ENCODE measurements at places on chromosomes 4 and X.
A peak's percentile ranks its signal among the peaks of the same experiment; 100 is the strongest.

DNA sequence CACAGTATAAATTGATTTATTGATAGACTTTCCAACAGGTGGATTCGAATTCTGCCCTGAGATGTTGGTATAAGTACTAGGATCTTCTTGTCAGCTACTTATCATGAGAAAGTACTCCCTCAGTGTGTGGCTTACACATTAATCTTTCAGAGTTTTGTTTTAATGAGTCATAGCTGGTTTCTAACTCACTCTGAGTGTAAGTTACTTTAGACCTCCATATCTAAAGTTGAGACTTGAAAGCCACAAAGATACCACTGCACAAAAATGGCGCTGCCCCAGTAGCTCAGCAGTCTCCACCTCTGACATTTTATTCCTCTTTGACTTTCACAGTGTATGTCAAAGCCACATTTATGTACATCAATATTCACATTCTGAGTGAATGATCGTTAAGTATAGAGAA, 318.5 kb downstream of the ARAP2 start:
- no peak for DNase-seq

DNA sequence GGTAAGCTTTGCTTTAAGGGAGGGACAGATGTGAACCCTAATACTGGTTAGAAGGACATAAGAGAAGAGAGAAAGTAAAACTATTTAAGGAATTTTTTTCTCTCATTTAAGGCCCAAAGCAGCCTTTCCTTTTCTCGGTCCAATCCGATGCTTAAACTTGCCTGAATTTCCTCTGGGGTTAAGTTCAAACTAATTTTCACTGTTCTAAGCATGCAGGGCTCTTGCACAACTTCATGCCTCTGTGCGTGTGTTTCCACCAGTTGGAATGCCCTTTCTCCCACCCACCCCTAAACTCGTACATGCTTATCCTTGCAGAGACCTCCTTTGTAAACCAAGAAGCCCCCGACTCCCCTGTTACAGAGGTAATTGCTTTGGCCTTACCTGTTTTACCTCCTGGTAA, 204.7 kb downstream of the CBR4 start:
- no peak for DNase-seq

GRCh38 chrX:125175991-125176584, 143.6 kb upstream of the TEX13C start:
- no peak for DNase-seq

GRCh38 chrX:153875391-153876111, 10.4 kb downstream of the L1CAM start:
- peak; percentile 20 for DNase-seq

GRCh38 chr4:150970685-150971151, 44.4 kb downstream of the LRBA start:
- DNase-seq = no peak

GRCh38 chrX:133792198-133792953, 193.0 kb downstream of the GPC3 start:
- DNase-seq = peak; percentile 65

DNA sequence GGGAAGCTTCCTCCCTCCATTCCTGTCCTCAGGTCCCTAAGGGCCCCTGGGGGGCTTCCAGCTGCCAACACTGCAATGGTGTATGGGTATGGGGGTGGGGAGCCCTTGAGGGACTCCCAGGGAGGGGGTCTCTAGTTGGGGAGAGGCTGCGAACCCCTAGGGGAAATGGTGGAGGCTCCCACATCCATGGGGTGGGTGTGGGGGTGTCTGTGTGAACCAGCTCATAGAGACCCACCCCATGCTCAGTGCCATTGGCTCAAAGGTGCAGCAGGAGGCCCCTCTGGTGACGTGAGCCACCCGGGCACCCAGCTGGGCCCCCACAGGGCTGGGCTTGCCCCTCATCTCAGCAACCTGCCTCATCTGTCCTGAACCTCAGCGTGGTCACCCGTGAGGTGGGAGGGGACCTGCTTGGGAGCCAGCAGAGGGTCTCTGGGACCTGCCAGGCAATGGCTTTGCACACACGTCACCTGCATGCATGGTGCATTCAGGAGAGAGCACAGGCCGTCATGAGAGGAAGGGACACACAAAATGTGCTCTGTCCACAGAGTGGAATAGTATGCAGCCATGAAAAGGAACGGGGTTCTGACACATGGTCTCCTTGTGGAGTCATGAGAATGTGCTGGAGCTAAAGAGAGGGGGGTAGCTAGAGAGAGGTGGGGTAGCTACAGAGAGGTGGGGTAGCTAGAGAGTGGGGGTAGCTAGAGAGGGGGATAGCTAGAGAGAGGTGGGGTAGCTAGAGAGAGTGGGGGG, 22.7 kb upstream of the PLCXD1 start:
- no peak for DNase-seq

GRCh38 chr4:183248201-183248600, 71.9 kb downstream of the CLDN22 start:
- no peak for DNase-seq

GRCh38 chr4:48792348-48793006, 12.4 kb upstream of the FRYL start:
- DNase-seq = peak; percentile 14

DNA sequence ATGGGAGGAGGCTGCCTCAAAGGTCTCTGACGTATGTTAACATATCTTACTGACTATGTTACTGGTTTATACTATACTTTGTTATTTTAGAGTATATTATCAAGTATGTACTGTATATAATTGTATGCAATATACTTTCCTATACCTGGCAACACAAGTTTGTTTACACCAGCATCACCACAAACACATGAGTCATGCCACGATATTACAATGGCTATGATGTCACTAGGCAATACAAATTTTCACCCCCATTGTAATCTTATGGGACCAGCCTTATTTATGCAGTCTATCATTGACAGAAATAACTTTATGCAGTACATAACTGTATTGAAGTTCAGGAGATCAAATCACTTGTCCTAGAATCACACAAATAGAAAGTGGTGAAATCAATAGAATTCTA, 329.9 kb upstream of the SLC7A11 start:
- DNase-seq = no peak

DNA sequence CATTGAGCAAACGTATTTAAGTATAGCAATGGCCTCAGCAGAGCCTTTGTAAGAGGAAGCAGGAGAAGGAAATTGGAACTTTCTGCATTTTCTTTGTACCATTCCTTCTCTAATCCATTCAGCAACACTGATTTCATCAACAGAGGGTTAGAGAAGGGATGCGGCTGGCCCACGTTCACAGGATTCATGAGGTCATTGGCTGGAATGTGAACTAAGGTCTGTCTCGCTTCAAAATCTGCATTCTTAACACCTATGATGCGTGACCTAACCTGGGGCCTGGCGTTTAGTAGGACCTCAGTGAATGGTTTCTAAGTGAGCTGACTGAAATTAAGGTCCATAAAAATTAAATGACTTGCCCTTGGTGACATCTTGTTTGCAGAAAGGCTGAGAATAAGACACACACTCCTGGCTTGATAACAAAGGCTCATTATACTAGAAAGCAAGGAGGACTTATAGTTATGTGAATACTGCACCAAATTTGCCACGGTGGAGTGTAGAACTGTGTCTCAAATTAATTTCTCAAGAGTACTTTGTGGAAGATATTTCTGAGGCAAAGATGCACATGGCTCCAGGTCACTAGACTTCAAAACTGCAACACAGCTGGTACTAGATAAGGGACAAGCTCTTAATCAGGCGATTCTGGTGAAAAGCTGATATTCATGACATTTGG, 25.4 kb downstream of the FGFBP1 start:
- DNase-seq = peak; percentile 39

GRCh38 chr4:67687636-67688035, 13.3 kb downstream of the UBA6 start:
- DNase-seq = peak; percentile 77

DNA sequence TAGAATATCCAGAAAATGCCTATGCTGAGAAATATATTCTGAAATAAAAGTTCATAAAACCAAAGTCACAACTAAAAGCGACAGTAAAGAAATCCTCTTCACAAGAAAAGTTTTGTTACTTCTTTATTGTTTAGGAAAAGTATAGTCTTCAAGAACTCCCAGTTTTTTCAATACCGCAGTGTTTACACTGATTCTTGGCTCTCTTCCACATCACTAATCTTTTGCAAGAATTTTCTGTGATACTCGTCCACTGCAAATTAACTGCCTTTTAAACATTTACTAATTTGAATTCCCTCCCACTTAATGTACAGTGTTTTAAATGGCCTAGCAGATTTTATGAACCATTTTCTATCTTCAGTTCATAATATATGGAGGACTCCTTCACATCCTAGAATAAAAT, 65.1 kb downstream of the HPGDS start:
- DNase-seq = no peak

- DNase-seq = no peak
These were observed 11.2 kb upstream of the CCNG2 start for GRCh38 chr4:77145842-77146185.

GRCh38 chrX:18426004-18426320, 554 bp downstream of the CDKL5 start:
- no peak for DNase-seq

- DNase-seq = no peak
These were observed 126.0 kb downstream of the FNIP2 start for GRCh38 chr4:158894826-158895225.

DNA sequence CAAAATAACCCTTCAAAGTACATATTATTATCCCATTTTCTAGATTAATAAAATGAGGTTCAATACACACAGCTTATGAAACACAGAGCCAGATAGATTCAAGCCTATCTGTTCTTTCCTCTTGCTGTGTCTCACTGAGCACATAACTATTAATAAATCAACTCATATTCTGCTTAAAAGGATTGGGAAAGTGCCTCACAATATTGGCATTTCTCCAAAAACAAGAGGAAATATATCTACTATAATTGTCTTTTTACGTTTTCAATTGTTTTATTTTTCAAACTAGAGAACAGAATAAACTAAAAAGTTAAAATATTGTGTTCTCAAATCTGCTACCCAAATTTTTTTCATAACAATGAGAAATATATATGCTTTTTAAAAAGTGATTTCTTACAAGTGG, 15.8 kb downstream of the DCHS2 start:
- no peak for DNase-seq

DNA sequence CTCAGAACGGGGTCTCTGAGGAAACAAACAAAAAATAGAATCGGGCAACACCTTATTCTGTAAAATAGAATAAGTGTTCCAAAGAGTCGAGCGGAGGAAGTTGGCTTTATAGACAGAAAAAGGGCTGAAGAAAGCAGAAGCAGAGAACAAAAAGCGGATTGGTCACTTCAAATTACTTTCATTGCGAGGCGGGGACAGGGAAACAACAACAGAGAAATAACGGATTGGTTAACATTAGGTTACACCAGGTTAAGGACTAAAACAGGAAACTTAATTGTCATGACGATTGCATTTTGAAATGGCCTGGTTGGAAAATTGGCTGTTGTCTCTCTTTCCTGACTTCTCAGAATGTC, 433 bp upstream of the COQ2 start:
- peak; percentile 61 for DNase-seq

GRCh38 chr4:123409334-123409733, 12.7 kb downstream of the SPRY1 start:
- DNase-seq = peak; percentile 15

GRCh38 chrX:69144838-69145680, 20.2 kb downstream of the PJA1 start:
- DNase-seq = no peak

DNA sequence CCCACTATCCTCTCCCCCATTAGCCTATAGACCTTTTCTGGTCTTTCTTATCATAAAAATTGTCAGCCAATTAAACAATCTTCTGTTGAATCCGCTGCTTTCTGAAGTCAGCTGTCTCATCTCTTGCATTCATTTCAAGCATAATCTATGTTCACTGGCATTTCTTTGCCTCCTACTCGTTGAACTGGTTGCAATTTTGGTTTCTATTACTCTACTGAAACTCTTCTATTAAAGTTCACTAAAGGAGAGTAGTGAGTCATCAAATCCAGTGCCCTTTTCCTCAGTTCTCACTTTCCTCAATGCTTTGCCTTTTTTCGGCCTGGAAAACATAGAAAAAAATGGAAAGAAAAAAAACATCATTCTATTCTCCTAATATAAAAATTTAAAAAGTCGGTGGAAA, 23.9 kb upstream of the CXCL13 start:
- DNase-seq = peak; percentile 3

- DNase-seq = no peak
These were observed 151.2 kb upstream of the GATB start for GRCh38 chr4:151911970-151912369.

- no peak for DNase-seq
These were observed 82.4 kb upstream of the MYOZ2 start for GRCh38 chr4:119053245-119053644.

- DNase-seq = no peak
These were observed 19.7 kb downstream of the ZFX start for GRCh38 chrX:24169211-24169610.

- DNase-seq = peak; percentile 17
These were observed 7.7 kb downstream of the GPR173 start for GRCh38 chrX:53056292-53056691.

DNA sequence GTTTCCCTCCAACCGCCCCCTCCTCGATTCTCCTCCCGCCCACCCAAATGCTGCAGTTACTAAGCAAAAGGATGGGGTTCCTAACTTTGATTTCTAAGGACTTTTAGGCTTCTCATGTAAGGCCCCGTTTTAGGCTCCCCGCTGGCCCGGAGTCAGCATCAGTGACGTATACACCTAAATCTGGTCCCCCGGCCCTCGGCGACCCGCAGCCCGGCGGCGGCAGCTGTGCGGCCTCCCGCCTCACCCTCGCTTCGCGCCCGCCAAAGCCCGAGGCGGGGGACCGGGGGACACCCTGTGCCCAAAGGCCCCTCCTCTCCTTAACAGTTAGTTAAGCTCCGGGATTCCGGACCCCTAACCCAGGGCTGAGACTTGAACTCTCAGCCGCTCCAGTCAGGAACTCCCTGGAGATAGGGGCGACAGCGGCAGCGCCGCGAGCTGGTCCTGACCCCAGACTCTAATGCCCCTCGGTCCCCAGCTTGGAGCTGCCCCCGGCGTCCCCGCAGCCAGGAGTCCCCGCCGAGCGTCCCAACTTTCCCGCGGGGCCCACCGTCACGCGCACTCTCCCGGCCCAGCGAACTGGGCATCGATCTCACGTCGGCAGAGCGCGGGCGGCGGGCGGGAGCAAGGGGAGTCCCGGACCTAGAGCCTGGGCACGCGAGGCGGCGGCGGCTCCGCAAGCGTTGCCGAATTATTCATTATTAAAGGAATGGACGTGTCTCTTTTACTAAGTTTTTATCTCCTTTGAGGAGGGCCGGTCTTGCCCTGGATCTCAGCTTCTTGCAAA, 1.5 kb upstream of the NR3C2 start:
- DNase-seq = no peak

- no peak for DNase-seq
These were observed 50.8 kb downstream of the SLC2A9 start for GRCh38 chr4:9970399-9971011.

DNA sequence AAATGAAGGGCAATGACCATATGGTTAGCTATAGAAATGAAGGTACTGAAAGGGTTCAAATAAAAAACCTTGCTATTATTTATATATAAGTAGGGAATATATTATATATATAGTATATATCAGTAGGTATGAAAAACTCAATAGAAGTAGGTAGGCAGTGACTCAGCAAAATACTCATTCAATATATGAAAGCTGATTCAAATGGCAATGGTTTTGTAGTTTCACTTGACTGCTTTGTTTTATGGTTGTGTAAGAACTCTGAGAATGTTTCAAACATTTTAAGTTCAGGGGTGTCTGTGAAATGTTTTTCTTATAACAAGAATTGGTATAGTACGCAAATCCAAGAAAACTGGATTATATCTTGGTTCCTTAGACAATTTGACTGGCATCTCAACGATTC, 4.1 kb downstream of the ZNF280C start:
- no peak for DNase-seq

GRCh38 chrX:53379747-53380146, 42.7 kb downstream of the SMC1A start:
- no peak for DNase-seq

All from fibroblast of skin of right biceps (primary cell).